Activated naive CD4-positive, alpha-beta T cell treated with anti-CD3 and anti-CD28 coated beads, Interleukin-2, amount 50 U/mL, for 16 hours (primary cell): ENCODE measurements at places on chromosomes 4 and X.
A peak's percentile ranks its signal among the peaks of the same experiment; 100 is the strongest.

GRCh38 chr4:7389719-7390118 lies 45.0 kb downstream of the PSAPL1 start:
- peak; percentile 5 for DNase-seq

DNA sequence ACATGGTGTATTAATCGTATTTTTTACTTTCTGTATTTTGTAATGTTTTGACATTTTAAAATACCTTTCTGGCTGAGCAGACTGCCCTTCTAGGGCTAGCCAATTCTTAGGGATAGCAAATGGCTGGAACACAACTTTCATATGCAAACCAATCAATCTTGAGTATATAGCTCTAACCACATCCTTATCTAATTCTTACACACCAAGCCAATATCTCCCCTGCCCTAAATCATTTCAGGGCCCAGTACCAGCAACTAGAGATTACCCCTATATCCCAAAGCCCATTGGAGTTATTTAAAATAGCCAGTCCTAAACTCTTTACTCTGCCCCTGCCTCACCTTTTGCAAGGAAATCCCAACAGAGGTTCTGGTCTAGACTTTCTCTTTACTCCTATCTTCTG lies 58.3 kb downstream of the INTS12 start:
- no peak for DNase-seq

GRCh38 chrX:70029863-70030262 lies 19.9 kb downstream of the AWAT2 start:
- no peak for DNase-seq

- no peak for DNase-seq
Observed at GRCh38 chr4:2183394-2183793, 58.5 kb downstream of the HAUS3 start.

- DNase-seq, result no peak
Observed at GRCh38 chrX:129622757-129623301, 31.9 kb downstream of the APLN start.

GRCh38 chr4:68176904-68177303 lies 47.2 kb upstream of the TMPRSS11F start:
- no peak for DNase-seq

- DNase-seq, result no peak
Observed at GRCh38 chrX:70359458-70359857, 63.7 kb upstream of the GDPD2 start.

- DNase-seq, result no peak
Observed at GRCh38 chr4:94446386-94446785, 5.4 kb upstream of the PDLIM5 start.

DNA sequence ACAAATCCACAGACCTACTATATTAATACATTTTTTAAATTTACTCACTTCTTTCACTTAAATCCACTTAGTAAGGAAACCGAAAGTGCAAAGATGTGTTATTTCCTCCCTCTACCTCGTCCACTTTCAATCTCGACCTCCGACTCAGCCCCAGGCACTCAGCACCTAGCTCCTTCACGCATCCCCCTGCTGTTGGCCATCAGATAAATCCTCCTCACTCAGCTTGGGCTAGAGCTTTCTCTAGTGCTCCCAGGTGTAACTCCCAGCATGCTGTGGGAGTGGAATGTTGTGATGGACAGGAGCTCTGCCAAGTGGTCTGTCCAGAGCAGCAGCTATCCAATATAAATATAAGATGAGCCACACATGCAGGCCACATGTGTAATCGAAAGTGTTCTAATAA lies 26.7 kb upstream of the TEC start:
- DNase-seq, result no peak

DNA sequence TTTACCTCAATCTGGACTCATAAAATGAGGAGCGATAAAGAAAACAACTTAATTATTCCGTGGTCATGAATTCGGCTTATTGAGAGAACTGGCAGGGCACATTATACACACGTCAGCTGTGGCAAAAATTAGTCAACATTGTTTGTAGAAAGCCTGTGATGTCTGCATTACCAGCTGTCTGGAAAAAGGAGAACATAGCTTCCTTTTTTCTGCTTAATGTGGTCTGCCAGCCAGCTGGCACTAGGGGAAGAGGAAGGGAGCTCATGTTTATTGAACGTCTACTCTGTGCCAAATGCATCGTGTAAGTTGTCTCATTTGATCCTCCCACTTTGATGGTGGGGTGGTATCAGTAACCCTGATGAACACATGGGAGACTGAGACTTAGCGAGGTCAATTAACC lies 367.6 kb downstream of the ARHGAP24 start:
- no peak for DNase-seq

DNA sequence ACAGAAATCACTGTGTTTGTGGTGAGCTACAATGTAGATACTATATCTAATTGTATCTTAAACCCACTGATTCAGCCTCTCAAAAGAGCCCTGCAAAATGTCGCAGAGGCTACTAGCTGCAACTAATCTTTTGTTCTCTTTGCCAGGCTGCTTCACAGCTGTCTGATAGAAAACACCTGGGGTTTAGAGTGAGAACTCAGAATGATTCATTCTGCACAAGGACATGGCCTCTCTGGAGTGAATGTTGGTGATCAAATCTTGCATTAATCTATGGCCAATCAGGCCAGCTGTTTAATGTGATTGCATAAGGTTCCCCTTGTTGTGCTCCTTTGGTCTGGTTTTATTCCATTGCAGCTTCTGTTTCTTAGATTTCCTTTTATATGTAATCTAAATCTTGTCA lies 100.3 kb downstream of the EMCN start:
- DNase-seq, result no peak

GRCh38 chrX:153875391-153876111 lies 10.4 kb downstream of the L1CAM start:
- peak; percentile 59 for DNase-seq

- DNase-seq, result no peak
Observed at GRCh38 chr4:9849538-9849920, 68.1 kb downstream of the DRD5 start.

- DNase-seq, result no peak
Observed at GRCh38 chrX:2654436-2655340, 36.4 kb upstream of the CD99 start.

- no peak for DNase-seq
Observed at GRCh38 chr4:71870456-71870855, 86.6 kb upstream of the GC start.

DNA sequence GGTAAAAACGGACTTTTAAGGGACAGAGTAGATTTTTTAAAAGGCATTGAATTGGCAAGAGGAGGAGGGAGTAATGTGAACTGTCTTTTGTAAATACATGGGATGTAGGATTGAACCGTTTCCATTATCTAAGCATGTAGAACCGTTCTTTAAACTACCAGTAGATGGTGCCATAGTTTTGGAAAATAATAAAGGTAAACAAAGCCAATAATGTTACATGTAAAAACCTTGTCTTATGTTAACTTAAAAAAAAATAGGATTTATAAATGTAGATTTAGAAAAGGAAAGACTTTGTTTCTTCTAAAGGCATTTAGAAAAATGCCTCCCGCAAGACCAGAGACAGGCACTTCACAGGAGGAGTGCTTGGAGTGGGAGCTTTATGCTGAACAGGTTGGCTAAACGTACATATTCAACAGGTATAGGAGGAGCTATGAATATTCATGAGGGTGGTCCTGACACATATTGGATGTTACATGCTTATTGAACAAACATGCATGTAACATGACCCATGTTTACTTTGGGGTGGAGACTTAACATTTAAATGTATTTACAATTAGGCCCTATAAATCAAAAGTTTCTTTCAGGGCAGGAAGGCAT lies 45.5 kb upstream of the FAM241A start:
- no peak for DNase-seq

DNA sequence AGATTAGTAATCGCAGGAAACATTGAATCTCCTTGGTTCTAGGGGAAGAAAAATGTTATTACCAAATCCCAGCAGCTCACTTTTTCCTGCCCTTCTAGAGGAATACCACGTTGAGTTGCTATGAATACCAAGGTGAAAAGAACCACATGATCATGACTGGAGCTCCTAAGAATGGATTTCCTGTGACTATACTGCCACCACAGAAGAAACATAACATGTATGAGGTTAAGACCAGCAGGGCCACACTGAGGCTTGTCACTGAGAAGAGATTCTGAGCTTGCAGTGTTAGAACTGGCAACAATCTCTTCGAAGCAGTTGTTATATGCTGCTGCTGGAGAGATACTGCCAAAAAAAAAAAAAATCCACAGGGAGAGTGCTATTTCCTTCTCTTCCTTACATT lies 1235.3 kb downstream of the FSTL5 start:
- no peak for DNase-seq

DNA sequence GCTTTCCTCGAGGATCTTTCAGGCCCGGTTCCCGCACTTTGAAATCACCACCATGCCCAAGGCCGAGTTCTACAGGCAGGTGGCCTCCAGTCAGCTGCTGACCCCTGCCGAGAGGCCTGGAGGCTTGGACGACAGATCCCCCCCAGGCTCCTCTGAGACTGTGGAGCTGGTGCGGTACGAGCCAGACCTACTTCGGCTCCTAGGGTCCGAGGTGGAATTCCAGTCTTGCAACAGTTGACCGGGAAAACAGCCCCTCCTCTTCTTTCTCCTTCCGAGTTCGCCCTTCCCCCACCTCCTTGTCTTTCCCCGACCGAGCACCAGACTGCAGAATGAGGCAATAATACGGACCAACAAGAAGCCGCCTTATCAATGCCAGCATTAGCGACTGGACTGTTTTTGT lies 54.4 kb downstream of the ELF4 start:
- no peak for DNase-seq

DNA sequence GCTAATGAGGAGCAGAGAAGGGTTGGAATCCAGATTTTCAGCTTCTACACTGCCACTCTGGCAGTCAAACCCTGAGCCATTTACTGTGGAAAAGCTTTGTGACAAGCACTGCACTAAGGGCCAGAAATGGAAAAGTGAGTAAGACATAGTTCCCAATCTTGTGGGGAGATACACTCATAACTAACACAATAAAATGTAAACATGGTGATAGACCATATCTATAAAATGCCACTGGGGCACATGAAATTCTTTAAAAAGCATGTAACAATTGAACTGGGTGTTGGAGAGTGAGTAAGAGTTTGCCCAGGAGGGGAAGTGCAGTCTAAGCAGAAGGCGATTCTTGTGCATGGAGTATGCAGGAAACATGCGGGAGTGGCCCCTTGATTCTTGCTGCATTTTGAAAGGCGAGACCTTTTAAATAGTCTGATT lies 32.0 kb upstream of the ANXA5 start:
- no peak for DNase-seq

- DNase-seq, result no peak
Observed at GRCh38 chr4:110034026-110034393, 121.3 kb downstream of the EGF start.

DNA sequence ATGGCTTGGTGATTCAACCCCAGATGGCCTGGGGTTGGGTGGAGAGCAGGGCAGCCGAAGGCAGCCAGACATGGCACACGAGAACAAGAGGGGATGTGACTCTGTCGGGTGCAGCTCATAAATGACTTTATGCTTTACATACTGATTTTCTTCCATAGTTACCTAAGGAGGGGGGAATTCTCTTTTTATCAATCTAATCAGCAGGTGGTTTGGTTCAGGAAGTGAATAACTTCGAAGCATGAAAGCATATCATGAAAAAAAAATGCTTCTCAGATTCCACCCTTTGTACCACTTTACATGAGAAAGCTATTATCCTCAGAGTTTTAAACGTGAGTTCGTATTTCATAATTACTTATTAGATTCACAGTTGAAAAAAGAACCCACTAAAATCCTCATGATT lies 908.9 kb upstream of the LCORL start:
- DNase-seq, result no peak

GRCh38 chrX:8988446-8988845 lies 45.5 kb downstream of the FAM9B start:
- peak; percentile 41 for DNase-seq

GRCh38 chr4:23934915-23935314 lies 45.1 kb upstream of the PPARGC1A start:
- no peak for DNase-seq

DNA sequence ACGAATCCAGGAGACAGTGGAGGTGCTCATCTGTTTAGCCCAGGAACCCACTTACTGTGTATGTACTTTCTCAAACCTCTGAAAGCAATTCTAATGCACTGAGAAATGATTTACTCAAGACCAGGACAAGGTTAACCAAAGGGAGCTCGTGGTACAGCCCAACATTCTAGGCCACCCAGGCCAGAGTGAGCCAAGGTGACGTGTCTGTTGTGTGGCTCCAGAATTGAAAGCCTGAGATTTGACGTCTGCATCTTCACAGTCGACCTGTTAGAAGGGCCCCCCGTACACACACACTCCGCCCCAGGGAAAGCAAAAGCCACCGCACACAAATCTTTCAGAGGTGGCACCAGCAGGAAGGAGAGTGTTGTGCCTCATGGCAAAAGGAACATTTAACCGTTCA lies 2.3 kb downstream of the MAP3K15 start:
- no peak for DNase-seq

DNA sequence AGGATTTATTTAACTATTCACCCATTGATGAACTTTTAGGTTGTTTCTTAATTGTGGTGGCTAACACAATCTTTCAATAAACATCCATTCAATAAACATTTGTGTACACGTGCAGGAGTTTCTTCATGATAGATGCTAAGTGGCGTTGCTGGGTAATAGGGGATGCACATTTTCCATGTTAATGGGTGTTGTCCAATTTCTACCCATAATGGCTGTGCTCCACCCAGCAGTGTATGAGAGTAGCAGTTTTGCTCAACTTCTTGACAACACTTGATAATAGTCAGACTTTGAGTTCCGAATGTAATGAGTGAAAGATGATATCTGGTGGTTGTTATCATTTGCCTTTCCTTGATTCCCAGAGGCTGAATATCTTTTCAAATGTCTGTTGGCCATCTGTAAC lies 104.7 kb downstream of the NHSL2 start:
- DNase-seq, result no peak

DNA sequence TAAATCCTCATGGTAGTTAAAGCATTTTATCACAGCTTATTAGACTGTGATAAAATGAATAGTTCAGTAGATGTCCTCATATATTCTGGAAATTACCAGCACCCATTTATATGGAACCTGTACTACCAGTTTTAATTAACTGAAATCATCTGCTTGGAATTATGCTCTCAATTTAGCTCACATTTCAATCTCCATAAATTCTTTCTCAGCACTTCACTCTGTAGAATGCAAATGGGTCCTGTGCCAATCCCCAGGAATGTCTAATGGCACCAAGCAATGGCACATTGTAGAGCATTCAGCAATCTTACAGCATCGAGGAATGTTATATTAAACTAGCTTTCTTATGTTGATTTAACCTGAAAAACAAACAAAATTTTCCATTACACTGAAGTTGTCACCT lies 355.1 kb downstream of the PDHA2 start:
- no peak for DNase-seq

DNA sequence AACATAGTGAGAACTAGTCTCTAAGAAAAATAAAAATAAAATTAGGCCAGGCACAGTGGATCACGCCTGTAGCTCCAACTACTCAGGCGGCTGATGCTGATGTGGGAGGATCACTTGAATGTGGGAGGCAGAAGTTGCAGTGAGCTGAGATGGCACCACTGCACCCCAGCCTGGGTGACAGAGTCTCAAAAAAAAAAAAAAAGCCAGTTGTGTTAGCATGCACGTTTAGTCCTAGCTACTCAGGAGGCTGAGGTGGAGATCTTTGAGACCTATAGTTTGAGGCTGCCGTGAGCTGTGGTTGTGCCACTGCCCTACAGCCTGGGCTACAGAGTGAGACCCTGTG lies 2.5 kb downstream of the DCK start:
- DNase-seq, result peak; percentile 36
